Stimulated activated CD8-positive, alpha-beta memory T cell treated with anti-CD3 and anti-CD28 coated beads, Interleukin-7, amount 100 ng/mL, for 1 hour (primary cell): ENCODE measurements at places on chromosomes 4 and X.

DNA sequence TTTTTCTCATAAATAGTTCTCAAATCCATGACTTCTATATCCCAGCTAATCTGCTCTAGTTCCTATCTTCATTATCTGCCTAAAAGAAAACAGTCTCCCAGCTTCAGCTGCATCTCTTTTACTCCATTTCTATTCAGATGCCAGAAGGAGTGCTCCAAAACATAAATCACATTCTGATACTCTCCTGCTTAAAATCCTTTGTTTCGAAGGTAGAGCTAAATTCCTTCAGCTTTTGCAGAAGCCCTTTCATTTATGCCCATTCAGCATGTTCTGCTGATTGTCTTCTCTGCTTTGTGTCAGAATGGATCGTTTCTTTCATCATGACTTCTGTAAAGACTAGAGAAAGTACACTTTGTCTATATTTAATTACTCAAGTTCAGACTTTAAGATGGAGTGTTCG, 440.1 kb upstream of the SMIM31 start:
- no peak for DNase-seq

- DNase-seq = no peak
Observed at GRCh38 chr4:137470806-137471205, 61.5 kb downstream of the PCDH18 start.

DNA sequence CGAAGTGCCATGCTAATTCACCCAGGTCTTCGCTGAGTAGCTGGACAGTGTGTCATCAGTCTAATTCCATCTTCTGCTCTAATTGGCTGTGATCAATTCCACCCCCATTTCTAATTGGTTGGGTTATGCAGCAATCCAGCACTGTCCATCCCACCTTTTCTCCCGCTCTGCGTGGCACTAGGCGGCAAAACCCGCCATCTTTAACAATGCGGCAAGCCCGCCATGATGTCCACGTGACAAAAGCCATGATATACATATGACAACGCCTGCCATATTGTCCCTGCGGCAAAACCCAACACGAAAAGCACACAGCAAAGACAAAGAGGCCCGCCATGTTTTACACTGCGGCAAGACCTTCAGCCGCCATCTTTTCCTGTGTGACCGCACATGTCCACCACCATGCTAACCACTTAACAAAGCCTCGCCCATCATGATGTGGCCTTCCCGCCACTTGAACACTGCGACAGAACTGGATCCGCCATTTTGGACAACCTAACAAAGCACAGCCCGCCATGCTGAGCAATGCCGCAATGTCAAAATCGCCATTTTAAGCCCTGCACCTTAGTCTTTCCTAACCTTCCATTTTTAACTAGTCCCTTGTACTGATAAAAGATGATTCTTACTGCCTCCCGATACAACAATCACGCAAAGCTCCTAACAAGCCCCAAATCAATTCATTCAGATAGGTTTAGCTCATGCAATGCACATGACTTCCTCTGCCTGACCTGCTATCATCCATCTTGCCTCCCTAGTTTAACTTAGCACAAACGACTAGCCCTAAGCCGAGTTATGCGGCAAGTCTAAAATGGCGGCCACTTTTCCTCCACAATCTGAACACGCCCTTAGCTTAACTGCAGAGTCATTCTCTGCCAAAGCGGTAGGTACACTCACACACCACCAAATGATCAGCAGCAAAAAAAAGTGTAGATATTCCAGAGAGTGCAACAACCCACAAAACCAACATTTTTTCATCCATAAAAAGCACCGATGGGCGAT, 288.3 kb downstream of the CHIC1 start:
- no peak for DNase-seq

GRCh38 chrX:107825698-107826237, at the start of gene MID2:
MID2 (plus strand) TSS chrX:107825866; CDS start chrX:107826427, 561 bp downstream.
- DNase-seq = no peak
